ENCODE measurements at places on chromosomes 1 and 21. TPM values are rescaled to one million over a fixed set of nuclear protein-coding genes. Genes with fewer than 3 reads are reported as not detected.
A peak's percentile ranks its signal among the peaks of the same experiment; 100 is the strongest.

NCF2 gene
- 10.3 TPM for total RNA-seq

GRCh38 chr21:39913706-39914305 is 46.6 kb downstream of the PCP4 start:
- H3K4me1 ChIP-seq: no peaks in the 10 kb centered on the region
- no peaks in the 10 kb centered on the region for H3K36me3 ChIP-seq
- no peak overlapping the region for H3K27ac ChIP-seq
- no peak overlapping the region for H3K4me3 ChIP-seq
- no peak for DNase-seq

DNA sequence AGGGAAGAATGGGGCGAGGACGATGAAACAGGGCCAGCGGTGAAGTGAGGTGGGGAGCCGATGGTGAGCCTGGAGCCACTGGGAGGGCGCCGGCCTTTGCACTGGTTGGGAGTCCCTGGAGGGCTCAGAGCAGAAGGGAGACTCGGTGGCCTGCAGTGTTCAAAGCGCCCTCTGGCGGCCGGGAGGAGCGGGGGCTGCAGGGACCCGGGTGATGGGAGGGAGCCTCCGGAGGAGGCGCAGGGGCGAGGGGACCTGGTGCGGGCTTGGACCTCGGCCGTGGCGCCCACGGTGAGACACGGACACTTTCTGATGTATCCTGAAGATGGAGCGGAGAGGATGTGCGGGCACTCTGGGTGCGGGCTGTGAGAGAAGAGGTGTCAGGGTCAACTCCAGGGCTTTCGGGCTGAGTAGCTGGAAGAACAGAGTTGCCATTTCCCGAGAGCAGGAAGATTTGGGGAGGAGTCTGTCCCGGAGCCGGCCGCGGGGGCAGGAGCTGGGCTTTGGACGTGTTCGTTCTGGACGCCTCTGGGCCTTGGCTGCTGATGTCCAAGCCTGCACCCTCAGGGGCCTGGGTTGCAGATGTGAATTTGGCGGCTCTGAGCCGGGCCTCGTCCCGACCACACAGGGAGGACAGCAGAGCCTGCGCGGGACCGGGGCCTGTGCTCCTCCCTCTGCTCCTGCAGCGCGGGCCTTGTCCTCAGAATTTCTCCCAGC is 29.7 kb downstream of the HEYL start:
- H3K4me1 ChIP-seq: peaks cover 22% of the 10 kb centered on the region
- no peak for DNase-seq
- H3K36me3 ChIP-seq: no peaks in the 10 kb centered on the region
- H3K4me3 ChIP-seq: peak overlapping the region; percentile 43
- H3K27me3 ChIP-seq: no peaks in the 10 kb centered on the region

GRCh38 chr1:203526572-203526971 is 32.6 kb downstream of the OPTC start:
- H3K27me3 ChIP-seq: no peaks in the 10 kb centered on the region
- no peaks in the 10 kb centered on the region for H3K4me1 ChIP-seq
- DNase-seq: no peak
- H3K36me3 ChIP-seq: no peaks in the 10 kb centered on the region

DNA sequence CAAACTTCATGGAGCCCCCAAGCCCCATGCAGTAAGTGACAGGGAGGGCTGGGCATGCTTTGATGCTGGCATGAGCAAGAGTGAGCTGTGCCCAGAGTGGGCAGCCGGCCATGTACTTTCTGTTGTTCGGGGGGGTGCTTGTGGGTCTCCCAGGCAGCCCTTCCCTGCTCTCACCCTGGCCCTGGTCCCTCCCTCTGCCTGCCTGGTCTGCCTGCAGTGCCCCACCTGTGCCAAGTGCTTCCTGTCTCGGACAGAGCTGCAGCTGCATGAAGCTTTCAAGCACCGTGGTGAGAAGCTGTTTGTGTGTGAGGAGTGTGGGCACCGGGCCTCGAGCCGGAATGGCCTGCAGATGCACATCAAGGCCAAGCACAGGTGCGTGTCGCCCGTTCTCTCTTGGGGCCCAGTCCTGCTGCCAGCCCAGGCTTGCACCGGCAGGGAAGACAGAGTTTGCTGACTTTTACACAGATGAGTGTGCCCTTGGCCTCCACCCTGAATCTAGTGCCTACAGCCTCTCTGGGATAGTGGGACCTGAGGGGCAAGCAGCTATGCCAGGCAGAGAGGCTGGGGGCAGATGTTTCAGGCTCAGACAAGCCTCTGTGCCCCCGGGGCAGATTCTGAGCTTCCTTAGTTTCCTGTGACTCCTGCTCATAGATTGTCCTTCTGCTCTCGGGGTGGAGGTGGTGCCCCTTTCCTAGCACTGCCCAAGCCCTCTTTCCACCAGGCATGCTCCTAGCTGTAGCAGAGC is 7.6 kb downstream of the ZBTB48 start:
- H3K27me3 ChIP-seq: no peaks in the 10 kb centered on the region
- peak overlapping the region; percentile 71 for H3K27ac ChIP-seq
- peaks cover 56% of the 10 kb centered on the region for H3K36me3 ChIP-seq

- H3K4me1 ChIP-seq: no peaks in the 10 kb centered on the region
- no peaks in the 10 kb centered on the region for H3K27me3 ChIP-seq
- DNase-seq: no peak
- H3K27ac ChIP-seq: no peak overlapping the region
- H3K36me3 ChIP-seq: no peaks in the 10 kb centered on the region
Observed at GRCh38 chr1:25088946-25089345, 143.4 kb downstream of the SYF2 start.
